Right cardiac atrium (tissue), 5 donors: ENCODE measurements at places on chromosomes 6 and 20. TPM values are rescaled to one million over a fixed set of nuclear protein-coding genes. Genes with fewer than 3 reads are reported as not detected.

CHRNA4 gene
- polyA plus RNA-seq: 0.02 TPM

CLIC5 gene
- polyA plus RNA-seq: 60.5 TPM

PDYN gene
- polyA plus RNA-seq: not detected

RAET1G gene
- 0.20 TPM for polyA plus RNA-seq

OR2J3 gene
- polyA plus RNA-seq: not detected
